ENCODE measurements at places on chromosomes 7 and 10.

GRCh38 chr7:50738932-50739331 lies 43.8 kb downstream of the GRB10 start:
- no peak for DNase-seq

DNA sequence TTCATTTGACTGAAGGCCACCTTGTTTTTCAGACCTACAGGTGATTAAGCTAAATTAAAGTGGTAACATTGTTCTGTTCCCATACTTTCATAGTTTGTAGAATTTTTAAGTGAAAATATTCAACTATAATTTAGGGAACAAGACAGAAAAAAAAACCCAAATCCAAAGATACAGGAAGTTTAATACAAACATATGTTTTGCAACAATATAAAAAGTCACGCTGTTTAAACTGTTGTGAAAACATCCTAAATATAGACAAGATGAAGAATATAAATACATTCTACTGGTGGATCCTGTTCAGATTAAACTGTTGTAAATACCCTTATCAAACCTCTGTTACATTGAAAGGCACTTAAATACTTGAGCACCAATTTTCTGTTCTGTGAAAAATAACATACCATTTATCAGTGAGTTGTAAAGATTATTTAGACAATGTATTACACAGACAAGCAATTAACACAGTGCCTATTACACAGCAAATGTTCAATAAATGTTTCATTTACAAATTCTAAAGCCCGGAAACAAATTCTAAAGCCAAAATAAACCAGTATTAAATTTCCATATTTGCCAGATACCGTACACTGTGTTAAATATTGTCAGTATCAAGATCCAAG lies 14.2 kb downstream of the ASZ1 start:
- no peak for DNase-seq

- DNase-seq: no peak
Measured at GRCh38 chr10:31133251-31133791, 101.7 kb upstream of the ZNF438 start.

DNA sequence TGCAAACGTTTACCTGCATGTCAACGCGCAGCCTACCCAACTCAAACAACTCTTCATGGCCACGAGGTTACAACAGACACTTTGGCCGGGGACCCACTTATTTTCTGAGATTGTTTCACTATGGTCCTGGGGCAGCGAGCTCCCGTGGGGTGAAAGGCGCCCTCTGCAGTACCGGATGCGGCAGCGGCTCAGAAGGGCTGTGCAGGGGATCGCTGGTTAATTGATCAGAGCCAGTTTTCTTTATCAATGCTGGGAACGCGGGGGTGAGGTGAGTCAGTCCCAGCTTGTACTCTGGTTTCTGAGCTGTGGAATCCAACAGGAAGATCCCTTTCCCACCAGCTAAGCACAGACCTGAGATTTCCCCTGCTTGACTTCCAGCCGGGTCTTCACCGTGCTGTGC lies 366.5 kb upstream of the KLF6 start:
- DNase-seq: no peak

- peak; percentile 37 for DNase-seq
Measured at GRCh38 chr7:127768241-127768640, 116.2 kb downstream of the SND1 start.

- peak; percentile 76 for DNase-seq
Measured at GRCh38 chr7:76220185-76221057, 18.7 kb downstream of the SRRM3 start.

GRCh38 chr10:15738270-15738925 lies 18.7 kb upstream of the ITGA8 start:
- DNase-seq: no peak

- no peak for DNase-seq
Measured at GRCh38 chr7:132326878-132327589, 249.2 kb downstream of the PLXNA4 start.

GRCh38 chr10:6567884-6568283 lies 12.2 kb downstream of the PRKCQ start:
- DNase-seq: peak; percentile 55

DNA sequence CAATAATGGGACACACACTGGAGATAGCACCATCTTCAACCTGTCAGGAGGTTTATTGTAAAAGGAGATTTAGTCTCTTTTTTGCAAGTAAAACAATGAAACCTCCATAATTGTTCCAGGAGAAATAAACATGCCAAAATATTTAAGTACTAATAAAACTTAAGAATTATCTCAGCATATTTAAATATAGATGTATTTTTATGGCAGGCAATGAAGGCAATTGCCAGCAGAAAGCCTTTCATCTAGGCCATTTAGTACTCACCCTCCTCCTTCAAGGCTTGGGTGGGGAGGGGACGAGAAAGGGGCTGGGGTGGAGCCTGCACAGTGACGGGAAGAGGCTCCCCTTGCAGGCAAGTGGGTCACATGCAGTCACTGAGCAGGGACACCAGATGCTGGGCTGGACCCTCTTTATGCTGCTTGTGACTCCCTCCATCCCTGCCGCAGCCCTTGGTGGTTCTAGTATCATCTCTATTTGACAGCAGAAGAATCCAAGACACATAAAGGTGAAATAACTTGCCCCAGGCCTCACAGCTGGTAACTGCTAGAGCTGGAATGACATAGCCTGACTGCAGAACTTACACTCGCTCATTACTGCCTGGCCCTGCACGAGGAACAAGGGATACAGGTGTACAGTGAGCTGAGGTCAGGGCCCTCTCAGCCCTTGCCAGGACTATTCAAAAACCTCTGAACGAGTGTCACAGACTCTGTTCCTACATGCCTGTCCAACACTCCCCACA lies 449.5 kb upstream of the ZMIZ1 start:
- peak; percentile 19 for DNase-seq

DNA sequence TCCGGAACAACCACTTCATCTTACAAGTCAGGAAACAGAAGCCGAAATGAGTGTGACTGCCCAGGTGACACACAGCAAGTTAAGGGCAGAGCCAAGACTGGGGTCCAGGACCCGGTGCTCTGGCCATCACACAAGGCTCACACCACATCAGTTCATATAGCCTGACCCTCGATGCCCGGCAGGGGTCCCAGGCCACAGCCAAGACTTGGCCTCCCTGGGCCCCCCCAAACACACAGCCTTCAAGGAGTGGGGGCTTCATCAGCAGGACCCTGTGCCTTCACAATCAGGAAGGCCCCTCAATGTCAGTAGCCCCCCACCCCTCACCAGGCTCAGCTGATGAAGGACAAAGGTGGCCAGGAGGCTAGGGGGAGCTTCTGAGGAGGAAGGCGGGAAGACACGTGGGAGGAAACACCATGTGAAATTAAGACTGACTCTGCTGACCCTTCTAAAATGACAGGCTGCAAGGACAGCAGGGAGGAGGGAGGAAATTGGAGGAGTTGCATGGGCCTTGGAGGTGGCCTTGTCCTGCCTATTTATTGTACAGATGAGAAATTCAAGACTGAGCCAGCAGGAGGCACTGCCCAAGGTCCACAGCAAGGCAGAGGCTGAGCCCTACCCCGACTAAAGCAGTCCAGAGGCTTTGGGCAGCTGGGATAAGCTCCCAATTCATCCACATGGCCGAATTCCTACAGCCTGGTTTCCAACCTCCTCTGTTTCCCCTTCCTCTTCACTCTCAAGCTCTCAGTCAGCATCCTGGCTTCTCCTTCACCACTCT lies 216.1 kb upstream of the ZMIZ1 start:
- peak; percentile 20 for DNase-seq

GRCh38 chr10:71390461-71390835 lies 6.3 kb upstream of the CDH23 start:
- DNase-seq: no peak
